C1 segment of cervical spinal cord (tissue), 14 donors: ENCODE measurements at places on chromosomes 13 and 19.

DNA sequence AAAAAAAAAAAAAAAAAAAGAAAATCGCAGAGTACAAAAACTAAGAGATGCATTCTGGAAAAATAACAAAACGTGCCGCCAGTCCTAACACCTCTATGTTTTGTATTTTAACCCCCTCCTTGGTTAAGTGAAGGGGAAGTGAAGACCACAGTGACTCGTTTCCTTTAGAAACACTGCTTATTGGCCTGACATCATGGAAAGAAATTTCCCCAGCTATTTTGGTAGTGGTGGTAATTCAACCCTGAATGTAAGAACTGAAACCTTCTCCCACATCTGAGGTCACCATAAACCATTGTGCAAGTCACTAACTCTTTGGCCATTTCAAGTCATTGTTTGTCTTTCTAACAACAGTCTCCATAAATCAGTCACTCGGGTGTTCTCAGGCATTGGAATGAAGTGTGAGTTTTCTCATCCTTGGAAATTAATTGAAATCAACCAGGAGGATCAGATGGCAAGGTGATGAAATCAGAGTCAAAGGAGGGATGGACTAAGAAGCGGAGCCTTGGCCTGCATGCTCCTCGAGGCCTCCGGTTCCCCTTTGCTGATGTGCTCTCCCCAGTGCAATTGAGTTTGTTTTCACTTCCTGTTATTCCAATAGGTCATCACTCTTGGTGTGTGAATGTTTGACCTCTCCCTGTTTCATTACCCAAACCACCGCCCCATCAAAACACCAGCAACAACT is 443.9 kb downstream of the FGF9 start:
- no peak for DNase-seq

GRCh38 chr13:88948501-88948900 is 1277.3 kb downstream of the SLITRK5 start:
- DNase-seq = no peak

DNA sequence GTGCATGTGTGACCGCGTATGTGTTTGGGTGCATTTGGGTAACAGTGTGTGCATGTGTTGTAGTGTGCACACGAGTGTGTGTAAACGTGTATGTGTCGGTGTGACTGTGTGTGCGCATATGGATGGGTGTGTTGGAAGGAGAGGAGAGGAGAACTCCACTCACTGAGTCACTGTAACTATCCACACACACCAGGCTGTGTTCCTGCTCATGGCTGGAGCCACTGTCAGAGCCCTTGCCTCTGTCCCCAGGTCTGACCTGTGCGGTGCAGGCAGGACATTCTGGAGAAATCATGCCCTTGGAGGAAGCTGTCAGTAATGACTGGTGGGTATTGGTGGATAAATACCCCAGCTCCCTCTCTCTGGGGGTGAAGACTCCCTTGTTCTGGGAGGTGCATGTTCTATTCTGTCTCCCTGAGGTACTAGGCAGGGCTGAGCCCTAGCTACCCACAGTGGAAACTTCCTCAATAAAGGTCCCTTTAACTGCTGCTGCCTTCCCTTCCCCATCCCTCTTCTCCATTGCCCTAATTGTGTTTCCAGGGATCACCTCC is 48.4 kb downstream of the CYP4F22 start:
- DNase-seq = no peak

GRCh38 chr13:54965881-54966280 is 1937.3 kb downstream of the OLFM4 start:
- no peak for DNase-seq

DNA sequence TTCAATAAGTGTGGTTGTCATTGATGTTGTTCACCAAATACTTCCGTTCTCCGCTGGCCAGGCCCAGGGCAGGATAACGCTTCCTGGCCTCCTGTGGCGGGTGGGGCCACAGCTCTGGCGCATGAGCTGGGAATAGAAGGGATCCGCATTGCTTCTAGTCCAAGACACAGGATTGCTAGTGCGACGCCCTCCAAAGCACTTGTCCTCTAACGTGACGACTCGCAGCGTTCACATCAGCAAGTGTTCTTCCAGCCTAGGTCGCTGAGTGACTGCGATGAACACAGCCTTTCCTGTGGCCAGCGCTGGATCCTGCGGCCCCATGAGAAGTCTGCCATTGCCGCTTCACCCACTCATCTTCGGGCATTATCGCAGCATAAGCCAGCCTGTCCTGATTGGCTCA is 39.4 kb downstream of the VSTM2B start:
- no peak for DNase-seq

GRCh38 chr13:105595471-105595870 is 940.0 kb downstream of the EFNB2 start:
- DNase-seq = no peak
